ENCODE measurements at places on chromosomes 6 and 20. TPM values are rescaled to one million over a fixed set of nuclear protein-coding genes. Genes with fewer than 3 reads are reported as not detected.

Gene HLA-DQA2
- not detected for total RNA-seq

Gene CTCFL
- total RNA-seq: not detected

Gene USP49
- total RNA-seq: 2.0 TPM

Gene ID1
- total RNA-seq: 141 TPM

Gene RAB44
- under 0.01 TPM for total RNA-seq

Gene KIF25
- not detected for total RNA-seq

Gene OR12D3
- not detected for total RNA-seq

Gene LY6G6D
- not detected for total RNA-seq

Gene TUBB2B
- total RNA-seq: 2.4 TPM

Gene CST11
- 0.28 TPM for total RNA-seq

Gene ALDH8A1
- total RNA-seq: 0.46 TPM

Gene HLA-DOA
- under 0.01 TPM for total RNA-seq
